ENCODE measurements at places on chromosomes 2 and 18. TPM values are rescaled to one million over a fixed set of nuclear protein-coding genes. Genes with fewer than 3 reads are reported as not detected.

- DNase-seq: no peak
Observed at GRCh38 chr18:63309422-63309821, 10.1 kb downstream of the BCL2 start.

- DNase-seq: no peak
Observed at GRCh38 chr18:354471-354870, 86.6 kb upstream of the THOC1 start.

GRCh38 chr2:161245671-161246070, 62.6 kb upstream of the PSMD14 start:
- no peak for DNase-seq

DNA sequence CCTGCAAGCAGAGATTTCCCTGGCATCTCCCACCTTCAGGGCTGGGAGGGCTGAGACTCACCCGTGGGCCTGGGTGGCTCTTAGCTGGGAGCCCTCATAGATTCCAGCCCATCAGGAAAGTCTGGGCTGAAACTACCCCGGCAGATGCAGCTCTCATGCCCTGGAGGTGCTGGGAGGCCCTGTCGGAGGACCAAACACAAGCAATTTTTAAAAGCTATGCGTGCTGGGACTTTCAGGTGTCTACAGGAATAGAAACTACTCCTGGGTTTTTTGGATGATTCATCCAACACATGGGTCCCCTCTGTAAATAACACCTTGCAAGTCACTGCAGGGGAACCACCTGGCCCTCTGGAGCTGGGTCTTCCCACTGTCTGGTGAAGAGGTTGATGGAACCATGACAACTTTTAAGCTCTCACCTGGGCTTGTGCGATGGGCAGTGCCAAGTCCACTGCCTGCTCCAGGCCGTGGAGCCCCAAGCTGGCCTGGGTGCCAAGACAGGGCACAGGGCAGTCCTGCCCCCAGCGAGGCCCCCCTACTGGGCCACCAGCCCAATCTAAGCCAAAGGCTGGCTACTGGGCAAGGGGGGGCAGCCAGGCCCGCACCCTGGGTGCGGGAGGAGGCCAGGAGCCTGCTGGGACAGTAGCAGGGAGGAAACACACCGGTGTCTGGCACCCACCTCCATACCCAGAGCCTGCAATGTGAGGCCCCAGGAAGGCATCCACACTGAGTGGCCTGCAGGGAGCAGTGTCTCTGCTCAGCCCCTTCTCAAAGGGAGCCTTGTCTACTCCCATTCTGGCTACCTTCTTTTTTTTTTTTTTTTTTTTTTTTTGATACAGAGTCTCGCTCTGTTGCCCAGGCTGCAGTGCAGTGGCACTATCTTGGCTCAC, 1.1 kb upstream of the GPR55 start:
- DNase-seq: peak; percentile 46

DNA sequence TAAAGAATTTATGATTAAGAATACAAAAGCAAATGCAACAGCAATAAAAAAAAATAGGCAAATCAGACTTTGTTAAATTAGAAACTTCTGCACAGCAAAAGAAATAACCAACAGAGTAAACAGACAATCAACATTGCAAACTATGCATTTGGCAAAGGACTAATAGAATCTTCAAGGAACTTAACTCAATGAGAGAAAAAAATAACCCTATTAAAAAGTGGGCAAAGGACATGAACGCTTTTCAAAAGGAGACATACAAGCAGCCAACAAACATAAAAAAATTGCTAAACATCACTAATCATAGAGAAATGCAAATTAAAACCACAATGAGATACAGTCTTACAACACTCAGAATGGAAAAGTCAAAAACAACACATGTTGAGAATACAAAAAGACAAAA, 166.0 kb upstream of the DSEL start:
- DNase-seq: no peak

GRCh38 chr2:29033656-29034055, 40.7 kb downstream of the PCARE start:
- DNase-seq: no peak

GRCh38 chr2:36951574-36951973, 14.8 kb downstream of the STRN start:
- no peak for DNase-seq

DNA sequence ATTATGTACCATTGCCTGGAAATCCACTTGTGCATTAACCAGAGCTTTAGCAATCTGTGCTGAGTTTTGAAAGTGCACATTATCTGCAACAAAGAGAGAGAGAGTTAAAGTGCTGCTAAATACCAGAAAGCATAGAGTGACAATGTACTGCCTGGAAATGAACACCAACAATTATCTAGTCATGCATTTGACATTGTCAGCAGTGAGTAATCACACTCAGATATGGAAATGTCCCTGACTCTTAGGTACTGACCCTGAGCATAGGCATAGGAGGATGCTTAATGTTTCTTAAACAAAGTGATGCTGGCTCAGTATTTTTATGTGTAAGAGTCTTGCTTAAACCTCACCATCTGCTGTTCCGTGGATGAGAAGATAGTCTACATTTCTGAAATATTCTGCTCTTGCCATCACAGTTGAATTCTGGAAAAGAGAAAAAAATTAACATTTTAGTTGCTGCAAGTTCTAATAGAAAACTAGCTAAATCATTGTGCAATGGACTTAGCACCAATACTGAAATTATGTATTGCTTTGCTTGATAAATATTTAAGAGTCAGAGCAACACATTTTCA, 20.8 kb upstream of the GCG start:
- no peak for DNase-seq

DNA sequence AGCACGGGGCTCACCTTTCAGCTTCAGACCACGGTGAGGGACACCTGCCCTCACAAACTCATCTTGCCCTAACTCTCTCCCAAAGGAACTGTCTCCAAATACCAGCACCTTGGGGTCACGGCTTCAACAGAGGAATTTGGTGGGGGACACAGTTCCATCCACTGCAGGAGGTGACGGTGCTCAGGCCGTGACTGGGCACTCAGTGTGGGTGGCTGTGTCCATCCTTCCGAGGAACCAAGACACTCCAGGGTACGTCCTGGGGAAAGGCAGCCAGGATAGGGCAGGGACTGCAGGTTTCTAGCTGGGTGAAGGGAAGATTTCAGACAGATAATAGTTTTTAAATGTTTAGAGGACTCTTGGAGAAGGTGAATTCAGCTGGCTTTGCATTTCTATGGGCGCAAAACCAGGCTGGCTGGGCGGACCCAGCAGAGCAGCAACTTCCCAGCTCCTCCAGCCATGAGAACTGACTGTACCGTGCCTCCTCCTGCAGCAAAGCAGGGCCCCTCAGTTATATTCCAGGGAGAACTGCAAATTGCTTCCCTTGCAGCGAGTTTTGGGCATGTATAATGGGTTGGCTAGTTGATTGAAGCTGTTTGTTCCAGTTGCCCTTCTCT, 23.9 kb upstream of the ALLC start:
- DNase-seq: peak; percentile 21

DNA sequence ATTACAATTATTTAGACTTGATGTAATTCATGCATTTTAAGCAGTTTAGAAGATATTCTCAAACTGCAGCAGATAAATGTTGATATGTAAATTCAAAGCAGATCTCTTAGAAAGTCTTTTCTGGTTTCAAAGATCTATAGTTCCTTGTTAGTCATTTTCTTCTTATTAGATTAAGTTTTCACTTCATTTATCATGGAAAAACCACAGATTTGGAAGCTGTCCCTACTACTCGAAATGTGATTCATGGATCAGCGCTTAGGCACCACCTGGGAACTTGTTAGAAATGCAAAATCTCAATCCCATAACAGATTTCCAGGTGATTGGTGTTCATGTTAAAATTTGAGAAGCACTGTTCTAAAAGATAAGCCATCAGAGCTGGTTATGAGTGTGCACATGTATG, 92.8 kb upstream of the CDH2 start:
- DNase-seq: no peak

- no peak for DNase-seq
Observed at GRCh38 chr2:200243441-200243840, 63.1 kb upstream of the SPATS2L start.

DNA sequence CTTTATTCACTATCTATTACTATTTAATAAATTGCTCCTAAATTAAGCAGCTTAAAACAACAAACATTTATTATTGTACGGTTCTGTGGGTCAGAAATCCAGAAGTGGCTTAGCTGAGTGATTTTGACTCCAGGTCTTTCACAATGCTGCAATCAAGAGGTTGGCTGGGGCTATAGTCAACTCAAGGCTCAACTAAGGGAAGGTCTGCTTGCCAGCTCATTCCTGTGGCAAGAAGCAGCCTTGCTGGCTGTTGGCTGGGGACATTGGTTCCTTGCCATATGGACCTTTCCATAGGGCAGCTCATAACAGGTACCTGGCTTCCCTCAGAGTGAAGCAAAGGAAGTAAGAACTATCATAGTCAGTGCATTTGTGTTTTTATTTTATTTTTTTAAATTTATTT, 5.0 kb upstream of the MRPL19 start:
- no peak for DNase-seq

DNA sequence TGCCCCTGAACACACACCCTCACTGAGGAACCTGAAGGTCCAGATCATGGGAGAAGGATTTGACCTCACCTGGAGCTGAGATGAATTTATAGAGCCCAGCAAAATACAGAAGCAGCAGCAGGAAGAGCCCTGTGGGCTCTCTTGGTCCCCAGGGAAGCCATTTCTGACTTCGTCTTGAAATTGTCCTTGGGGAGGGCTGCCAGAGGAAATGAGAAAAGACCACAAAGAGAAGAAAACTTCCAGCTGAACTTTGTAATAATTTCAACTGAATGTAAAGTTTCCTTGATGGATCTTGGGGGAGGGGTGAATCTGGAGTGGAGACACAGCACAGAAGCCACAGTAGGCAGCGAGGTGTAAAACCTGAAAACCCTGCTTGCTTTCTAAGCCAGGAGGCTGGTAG, 500.9 kb upstream of the NXPH2 start:
- DNase-seq: no peak

DNA sequence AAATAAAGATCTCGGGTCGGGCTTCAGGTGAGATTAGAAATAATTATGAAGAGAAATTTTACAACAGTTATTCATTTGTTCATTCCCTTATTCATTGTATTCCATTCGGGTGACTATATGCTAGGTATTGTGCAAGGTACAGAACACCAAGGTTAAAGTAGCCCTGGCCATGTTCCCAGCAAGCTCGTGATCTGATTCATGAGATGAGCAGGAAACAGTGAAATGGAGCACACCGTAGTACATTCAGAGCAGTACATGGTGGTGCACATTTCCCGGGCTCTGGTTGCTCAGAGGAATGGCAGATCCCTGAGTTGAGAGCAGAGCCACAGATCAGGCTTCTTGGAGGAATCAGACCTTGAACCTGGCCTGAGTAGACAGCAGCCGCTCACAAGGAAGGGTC, 87.7 kb downstream of the PRKRA start:
- DNase-seq: no peak

- peak; percentile 84 for DNase-seq
Observed at GRCh38 chr2:84904717-84905174, 710 bp upstream of the TMSB10 start.

The EVA1A gene
- total RNA-seq: 4.8 TPM

The FAM161A gene
- 5.9 TPM for total RNA-seq

The EMILIN1 gene
- 46.8 TPM for total RNA-seq

The STK39 gene
- total RNA-seq: 19.0 TPM

The FAM210A gene
- total RNA-seq: 15.1 TPM

The UGT1A9 gene
- not detected for total RNA-seq

The LYPD6 gene
- total RNA-seq: 10.0 TPM

The CNTNAP5 gene
- not detected for total RNA-seq

The ITPRIPL1 gene
- total RNA-seq: 2.8 TPM

The SULT1C2 gene
- 3.3 TPM for total RNA-seq

The RAB12 gene
- total RNA-seq: 50.2 TPM

The CNDP1 gene
- 0.31 TPM for total RNA-seq

The DCAF17 gene
- total RNA-seq: 24.0 TPM

The FEZ2 gene
- total RNA-seq: 89.8 TPM
